HAP-1 (cell line): ENCODE measurements at places on chromosomes 1 and 21.
A peak's percentile ranks its signal among the peaks of the same experiment; 100 is the strongest.

DNA sequence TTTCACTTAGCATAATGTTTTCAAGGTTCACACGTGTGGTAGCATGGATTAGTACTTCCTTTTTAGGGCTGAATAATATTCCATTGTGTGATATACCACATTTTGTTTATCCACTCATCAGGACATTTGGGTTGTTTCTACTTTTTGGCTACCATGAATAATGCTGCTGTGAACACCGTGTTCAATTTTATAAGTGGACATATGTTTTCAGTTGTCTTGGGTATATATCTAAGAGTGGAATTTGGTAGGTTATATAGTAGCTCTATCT, 3.8 kb downstream of the IL22RA1 start:
- no peak for DNase-seq

GRCh38 chr1:33494929-33495328, 22.5 kb downstream of the ZSCAN20 start:
- no peak for DNase-seq

- no peak for DNase-seq
Observed at GRCh38 chr1:11301601-11302000, 28.6 kb downstream of the UBIAD1 start.

- no peak for DNase-seq
Observed at GRCh38 chr1:164608651-164609057, 49.7 kb downstream of the PBX1 start.

- DNase-seq = no peak
Observed at GRCh38 chr1:198499588-198499987, 40.9 kb downstream of the ATP6V1G3 start.

DNA sequence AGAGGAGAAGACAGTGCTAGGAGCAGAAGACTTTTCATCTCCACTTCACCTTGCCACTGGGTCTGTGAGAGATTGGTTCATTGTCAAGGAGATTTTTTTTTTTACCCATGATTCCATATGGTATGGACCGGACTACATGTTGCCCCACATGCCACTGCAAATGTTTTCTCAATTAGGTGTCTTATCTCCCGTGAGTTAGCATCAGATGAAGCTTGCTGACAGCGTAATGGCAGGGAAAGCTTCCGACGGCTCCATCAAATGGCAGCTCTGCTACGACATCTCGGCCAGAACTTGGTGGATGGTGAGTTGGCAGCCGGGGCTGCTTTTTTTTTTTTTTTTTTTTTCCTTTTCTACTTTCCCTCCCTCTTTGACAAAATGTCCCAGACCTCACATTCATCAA, 217.2 kb upstream of the NFIA start:
- no peak for DNase-seq

- no peak for DNase-seq
Observed at GRCh38 chr1:160131803-160132565, 16.4 kb downstream of the ATP1A2 start.

DNA sequence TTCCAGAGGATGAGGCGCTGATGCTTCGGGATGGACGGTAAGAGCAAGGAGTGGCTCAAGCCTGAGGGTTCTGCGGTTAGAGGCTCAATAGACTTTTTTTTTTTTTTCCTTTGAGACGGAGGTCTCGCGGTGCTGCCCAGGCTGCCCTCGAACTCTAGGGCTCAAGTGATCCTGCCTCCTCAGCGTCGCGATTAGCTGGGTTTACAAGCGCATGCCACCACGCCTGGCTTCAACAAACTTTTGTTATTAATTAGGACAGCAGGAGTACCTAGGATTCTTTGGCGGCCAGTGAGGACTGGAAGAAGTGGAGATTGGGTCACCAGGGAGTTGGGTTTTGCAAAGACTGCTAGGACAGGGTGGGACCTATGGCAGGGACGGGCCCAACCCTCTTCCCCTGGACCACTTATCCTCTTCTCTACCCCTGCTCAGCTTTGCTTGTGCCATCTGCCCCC, 587 bp downstream of the SCNM1 start:
- DNase-seq = peak; percentile 47
